Mesothelial cell of epicardium (in vitro differentiated cells): ENCODE measurements at places on chromosomes 6 and 20. TPM values are rescaled to one million over a fixed set of nuclear protein-coding genes. Genes with fewer than 3 reads are reported as not detected.

Gene CCND3
- 37.2 to 42.0 TPM (median 39.5 TPM) in 3 replicates for total RNA-seq

Gene TSPO2
- total RNA-seq, result not detected in 3 replicates

Gene PRKN
- 6.8 to 8.0 TPM (median 7.6 TPM) in 3 replicates for total RNA-seq

Gene LPA
- 0.93 to 2.0 TPM (median 1.3 TPM) in 3 replicates for total RNA-seq

Gene SYNDIG1
- 0.80 to 1.6 TPM (median 0.90 TPM) in 3 replicates for total RNA-seq

Gene ZBTB46
- total RNA-seq, result 11.3 to 11.6 TPM (median 11.6 TPM) in 3 replicates

Gene CST1
- not detected in 3 replicates for total RNA-seq

Gene TMEM74B
- 0.85 to 1.1 TPM (median 0.95 TPM) in 3 replicates for total RNA-seq

Gene FLRT3
- total RNA-seq, result 98.6 to 101 TPM (median 98.6 TPM) in 3 replicates

Gene COL21A1
- 14.4 to 17.5 TPM (median 16.6 TPM) in 3 replicates for total RNA-seq

Gene OTOR
- not detected in 3 replicates for total RNA-seq
